ENCODE measurements at places on chromosomes 16 and 17.

DNA sequence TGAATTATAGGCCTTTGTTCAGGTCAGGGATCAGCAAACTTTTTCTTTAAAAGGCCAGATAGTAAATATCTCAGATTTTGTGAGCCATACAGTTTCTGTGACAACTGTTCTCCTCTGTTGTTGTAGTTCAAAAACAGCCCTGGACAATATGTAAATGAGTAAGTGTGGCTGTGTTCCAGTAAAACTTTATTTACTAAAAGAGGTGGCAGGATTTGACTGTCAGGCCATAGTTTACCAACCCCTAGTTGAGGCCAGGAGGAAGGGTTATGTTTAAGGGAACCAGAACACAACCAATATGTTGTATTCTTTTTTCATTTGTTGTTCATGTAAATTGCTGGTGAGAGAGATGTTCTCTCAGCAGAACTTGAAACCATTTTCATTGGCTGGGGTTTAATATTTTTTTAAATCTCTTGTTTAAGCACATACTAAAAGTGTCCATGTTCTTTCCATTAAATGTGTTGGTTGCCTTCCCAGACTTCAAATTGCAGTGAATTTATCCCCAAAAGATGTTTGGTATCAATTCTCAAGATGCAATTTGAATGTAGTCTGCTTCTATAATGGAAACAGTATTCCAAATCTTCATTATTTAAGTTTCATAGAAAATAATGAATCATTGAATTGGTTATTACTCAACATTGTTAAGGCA is 260.3 kb downstream of the FTO start:
- DNase-seq, result no peak

DNA sequence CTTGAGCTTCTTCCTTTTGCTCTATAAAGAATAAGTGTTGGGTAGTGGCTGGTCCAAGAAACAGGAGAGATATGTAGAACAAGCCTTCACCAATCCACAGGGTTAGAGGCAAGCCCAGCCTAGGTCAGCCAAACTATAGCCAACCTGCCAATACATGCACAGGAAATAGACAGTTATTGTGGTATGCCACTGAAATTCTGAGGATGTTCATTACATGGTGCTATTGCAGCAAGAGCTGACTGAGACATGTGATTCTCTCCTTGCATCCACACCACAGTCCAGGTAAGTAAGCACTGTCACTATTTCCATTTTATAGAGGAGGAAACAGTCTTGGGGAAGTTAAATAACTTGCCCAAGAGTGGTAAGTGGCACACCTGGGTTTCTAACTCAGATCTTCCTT is 268.1 kb downstream of the NPIPA8 start:
- no peak for DNase-seq

- DNase-seq, result no peak
Observed at GRCh38 chr17:15659663-15660062, 24.4 kb downstream of the TRIM16 start.

GRCh38 chr16:56451753-56452689 is 667 bp downstream of the OGFOD1 start:
- peak; percentile 73 for DNase-seq

GRCh38 chr16:87324411-87325275 is 7.5 kb upstream of the C16orf95 start:
- DNase-seq, result peak; percentile 71

DNA sequence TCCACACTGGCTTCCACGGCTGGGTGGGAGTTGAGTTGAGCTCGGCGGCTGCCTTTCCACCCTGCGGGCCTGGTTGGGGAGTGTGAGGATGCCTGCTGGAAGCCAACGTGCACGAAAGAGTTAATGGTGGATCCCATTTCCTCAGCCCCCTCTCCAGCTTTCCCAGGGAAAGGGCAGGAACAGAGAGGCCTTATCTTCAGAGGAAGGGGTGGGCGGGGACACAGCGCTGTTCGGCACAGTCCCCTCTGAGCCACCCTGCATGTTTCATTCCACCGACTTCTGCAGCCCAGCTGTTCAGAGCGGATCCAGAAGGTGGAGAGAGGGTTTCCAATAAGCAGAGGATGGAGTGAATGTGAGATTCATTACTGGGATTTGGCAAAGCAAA is 295.3 kb downstream of the SEC14L1 start:
- DNase-seq, result no peak

DNA sequence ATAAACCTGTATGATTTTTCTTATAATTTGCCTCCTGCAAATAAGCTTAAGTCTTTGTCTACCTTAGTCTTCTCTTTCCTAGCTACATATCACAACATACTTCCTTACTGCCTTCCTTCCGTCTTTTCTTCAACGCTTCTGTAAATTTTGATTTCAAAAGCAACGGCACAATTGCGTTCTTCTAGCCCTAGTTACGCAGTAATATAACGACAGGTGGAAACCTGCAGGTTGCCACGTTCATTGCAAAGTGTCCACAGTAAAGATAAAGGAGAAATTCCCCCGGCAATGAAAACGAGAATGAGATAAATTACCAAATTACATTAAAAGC is 546 bp upstream of the PSMD7 start:
- DNase-seq, result no peak

GRCh38 chr16:4765511-4766474 is 1.2 kb downstream of the ZNF500 start:
- DNase-seq, result no peak

- DNase-seq, result no peak
Observed at GRCh38 chr17:55274355-55275255, 9.8 kb downstream of the HLF start.

DNA sequence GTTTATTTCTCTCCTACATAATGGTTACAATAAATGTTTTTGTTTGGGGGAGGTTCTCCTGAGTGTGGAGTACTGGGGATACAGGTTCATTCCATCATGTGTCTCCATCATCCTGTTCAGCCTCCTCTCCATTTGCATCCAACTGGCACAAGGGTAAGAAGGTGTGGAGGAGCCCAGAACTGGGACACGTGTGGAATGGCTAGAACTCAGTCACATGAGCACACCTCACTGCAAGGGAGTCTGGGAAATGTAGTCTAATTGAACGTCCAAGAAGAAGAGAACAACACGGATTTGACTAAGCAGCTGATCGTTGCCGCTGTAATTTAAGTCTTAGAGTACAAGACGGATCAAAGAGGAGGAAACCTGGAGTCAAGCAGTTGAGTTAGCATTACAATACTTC is 6.1 kb downstream of the OR1A1 start:
- DNase-seq, result no peak

GRCh38 chr17:40542558-40543411 is 22.5 kb downstream of the CCR7 start:
- DNase-seq, result peak; percentile 91

GRCh38 chr17:39400547-39401411 is 647 bp downstream of the FBXL20 start:
- peak; percentile 30 for DNase-seq

GRCh38 chr17:27236717-27237315 is 57.1 kb upstream of the WSB1 start:
- DNase-seq, result peak; percentile 72

DNA sequence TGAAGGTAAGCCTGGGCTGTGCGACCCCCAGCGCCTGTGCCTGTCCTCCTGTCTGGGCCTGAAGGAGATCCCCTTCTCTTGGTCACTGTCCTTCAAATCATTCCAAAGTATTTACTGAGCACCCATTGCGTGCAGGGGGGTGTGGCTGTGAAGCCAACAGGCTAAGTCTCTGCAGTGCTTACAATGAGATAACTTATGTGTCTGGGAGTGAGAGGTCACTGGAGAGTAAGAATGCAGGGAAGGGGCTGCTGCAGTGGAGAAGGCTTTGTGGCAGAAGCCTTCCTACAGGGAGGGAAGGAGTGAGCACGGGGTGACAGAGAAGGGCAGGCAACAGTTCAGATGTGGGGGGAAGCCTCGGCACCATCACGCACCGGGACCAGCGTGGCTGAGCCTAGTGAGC is 11.2 kb upstream of the SMIM5 start:
- peak; percentile 40 for DNase-seq

- DNase-seq, result no peak
Observed at GRCh38 chr17:66781135-66781534, 53.8 kb upstream of the CACNG5 start.

GRCh38 chr16:1026784-1027500 is 45.4 kb downstream of the SOX8 start:
- DNase-seq, result no peak

GRCh38 chr17:58677194-58677880 is 14.5 kb downstream of the TEX14 start:
- no peak for DNase-seq

DNA sequence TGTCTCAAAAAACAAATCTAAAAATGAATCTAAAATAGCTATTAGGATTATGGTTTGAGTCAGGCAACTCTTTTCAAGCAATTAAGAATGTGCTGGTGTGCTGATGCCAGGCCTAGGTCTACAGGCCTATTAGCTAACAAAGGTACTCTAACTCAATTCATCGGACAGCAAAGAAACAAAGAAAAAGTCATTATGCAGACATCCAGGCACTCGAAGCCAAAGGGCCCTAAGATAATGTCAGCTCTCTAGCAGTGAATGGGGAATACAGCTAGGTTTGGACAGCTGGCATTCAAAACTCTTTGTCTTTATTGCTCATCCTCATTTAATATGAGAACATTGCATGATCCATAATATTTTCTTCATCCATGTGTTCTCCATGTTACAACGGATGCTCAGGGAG is 108.5 kb downstream of the TMEM114 start:
- DNase-seq, result no peak

- DNase-seq, result no peak
Observed at GRCh38 chr17:50349243-50349600, 3.3 kb downstream of the XYLT2 start.

- DNase-seq, result no peak
Observed at GRCh38 chr16:84844049-84844350, 24.2 kb downstream of the CRISPLD2 start.

DNA sequence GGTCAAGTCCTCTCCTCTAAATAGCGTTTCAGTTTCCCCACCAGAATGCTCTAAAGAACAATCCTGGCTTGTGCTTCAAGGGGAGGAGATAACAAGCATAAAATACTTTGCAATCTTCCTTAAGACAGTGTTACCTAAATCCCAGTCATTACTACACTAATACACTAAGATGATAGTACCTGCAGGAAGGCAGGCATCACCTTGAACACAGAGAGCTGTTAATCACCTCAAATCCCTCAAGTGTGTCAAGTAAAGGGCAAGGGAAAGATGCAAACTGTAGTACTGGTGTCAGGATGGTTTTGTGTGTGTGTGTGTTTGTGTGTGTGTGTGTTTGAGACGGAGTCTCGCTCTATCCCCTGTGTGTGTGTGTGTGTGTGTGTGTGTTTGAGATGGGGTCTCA is 36.8 kb downstream of the NACA2 start:
- DNase-seq, result no peak

GRCh38 chr17:18951941-18952842 is at the start of gene SLC5A10:
SLC5A10 (plus strand) TSS chr17:18952165; CDS start chr17:18952206, 41 bp downstream.
- peak; percentile 46 for DNase-seq

DNA sequence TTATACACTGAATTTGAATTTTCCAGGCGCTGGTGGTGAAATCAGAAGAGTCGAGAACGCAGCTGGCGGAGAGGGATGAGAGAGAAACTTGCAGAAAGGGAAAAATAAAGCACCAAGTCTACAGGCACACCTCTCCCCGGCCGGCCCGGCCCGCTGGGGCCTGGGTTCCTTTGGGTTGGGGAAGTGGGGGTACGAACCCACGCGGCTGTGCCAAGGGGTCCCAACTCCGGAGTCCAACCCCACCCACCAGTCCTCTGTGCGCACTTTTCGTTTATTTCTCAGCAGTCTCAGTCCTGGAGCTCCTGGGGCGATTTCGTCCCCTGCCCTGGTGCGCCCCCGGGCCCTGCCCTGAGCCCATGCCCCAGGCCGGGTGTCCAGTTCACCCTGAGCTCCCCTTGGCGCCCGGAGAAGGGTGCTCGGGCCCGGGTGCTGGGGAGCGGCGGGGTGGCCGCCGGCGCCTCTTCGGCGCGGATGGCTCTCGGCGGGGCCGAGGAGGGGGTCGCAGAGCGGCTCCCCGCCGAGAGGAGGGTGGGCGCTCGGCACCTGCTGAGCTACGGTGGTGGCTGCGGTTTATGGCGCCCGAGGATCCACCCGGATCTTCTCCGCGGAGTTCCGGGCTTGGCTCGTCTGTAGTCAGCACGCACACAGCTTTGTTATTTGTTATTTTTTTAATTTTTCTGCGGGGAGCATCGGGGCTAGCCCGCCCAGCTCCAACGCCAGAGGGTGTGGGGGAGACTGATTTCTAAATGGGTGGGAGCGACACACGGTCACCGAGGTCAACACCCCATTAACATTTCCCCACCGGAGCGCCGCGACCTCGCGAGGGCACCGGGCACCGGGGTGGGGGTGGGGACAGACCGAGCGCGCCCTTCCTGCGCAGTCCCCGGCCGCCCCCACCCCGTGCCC is 15.7 kb upstream of the CBX8 start:
- DNase-seq, result no peak

- peak; percentile 32 for DNase-seq
Observed at GRCh38 chr16:57999366-57999970, 1.0 kb downstream of the ZNF319 start.

GRCh38 chr17:14557480-14557879 is 256.6 kb downstream of the HS3ST3B1 start:
- no peak for DNase-seq

- no peak for DNase-seq
Observed at GRCh38 chr17:66583112-66583748, 251.7 kb upstream of the CACNG5 start.

DNA sequence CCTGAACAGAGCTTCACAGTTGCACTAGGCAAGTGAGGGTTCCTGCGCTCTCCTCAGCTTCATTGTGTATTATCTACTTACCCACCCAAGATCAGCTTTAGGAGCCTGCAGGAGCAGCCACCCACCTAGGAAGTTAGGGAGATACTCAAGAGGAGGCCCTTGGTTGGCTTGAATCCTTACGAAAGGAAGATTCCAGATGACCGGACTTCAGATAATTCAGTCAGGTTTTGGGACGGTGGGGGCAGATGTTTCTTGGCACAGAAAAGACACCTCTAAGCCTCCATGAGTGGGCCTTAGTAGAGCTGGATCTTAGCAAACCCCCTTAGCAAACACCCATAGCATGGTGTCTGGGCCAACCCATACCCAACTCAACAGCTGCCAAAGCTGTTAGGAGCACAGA is 2.4 kb upstream of the CBFB start:
- DNase-seq, result no peak

DNA sequence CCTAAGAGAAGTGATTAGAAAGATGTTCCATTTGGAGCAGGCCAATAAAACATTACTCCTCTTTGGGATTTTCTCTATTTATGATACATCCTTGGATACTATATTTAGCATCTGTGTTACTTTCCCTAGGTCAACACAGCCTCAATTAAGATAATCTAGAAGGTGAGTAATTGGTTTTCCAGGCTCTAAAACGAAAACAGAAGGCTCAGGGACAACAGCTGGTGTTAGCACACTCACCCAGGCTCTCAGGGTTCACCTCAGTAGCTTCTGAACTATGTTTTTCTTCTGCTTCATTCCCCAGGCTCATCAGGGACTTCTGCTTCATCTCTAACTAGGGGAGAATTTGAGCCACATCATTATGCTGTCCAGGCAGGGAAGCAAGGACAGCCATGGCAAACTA is 76.6 kb downstream of the ZZEF1 start:
- DNase-seq, result no peak

- DNase-seq, result no peak
Observed at GRCh38 chr17:31510308-31511194, 119.1 kb downstream of the RAB11FIP4 start.

Data from AG20443 (cell line).